Nucleus accumbens (tissue), 56 donors: ENCODE measurements at places on chromosomes 3 and 15.

GRCh38 chr3:153162513-153163392 is 727 bp downstream of the RAP2B start:
- DNase-seq = peak; percentile 30

DNA sequence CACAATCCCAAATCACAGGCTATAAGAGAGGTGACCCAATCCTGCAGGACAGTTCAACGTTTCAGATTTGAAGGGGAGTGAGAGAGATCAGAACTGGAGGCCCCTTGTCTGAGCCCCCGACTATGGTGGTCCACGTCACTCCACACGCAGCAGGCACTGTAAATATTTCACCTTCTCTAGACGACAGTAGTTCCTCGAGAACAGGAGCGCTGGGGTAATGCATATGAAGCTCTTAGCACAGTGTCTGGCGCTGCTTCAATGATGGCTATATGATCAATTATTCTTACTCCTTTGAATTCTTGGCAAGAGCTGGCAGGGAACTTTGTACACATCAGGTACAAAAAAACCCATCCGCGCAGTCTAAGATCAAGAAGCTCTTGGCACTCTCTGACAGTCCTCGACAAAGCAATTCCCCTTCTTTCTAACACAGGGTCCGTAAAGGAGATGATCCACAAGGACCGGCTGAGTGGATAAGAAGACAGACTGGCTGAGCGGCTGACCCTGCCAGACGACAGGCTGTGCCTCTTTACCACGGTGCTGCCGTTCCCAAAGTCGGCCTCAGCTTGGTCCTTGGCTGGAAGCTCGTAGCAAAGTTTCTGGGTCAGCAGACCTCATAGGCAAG is 522 bp upstream of the NRROS start:
- DNase-seq = no peak

GRCh38 chr3:11591002-11591355 is 52.7 kb downstream of the VGLL4 start:
- DNase-seq = no peak

GRCh38 chr3:21942328-21942727 is 191.3 kb upstream of the ZNF385D start:
- DNase-seq = no peak

DNA sequence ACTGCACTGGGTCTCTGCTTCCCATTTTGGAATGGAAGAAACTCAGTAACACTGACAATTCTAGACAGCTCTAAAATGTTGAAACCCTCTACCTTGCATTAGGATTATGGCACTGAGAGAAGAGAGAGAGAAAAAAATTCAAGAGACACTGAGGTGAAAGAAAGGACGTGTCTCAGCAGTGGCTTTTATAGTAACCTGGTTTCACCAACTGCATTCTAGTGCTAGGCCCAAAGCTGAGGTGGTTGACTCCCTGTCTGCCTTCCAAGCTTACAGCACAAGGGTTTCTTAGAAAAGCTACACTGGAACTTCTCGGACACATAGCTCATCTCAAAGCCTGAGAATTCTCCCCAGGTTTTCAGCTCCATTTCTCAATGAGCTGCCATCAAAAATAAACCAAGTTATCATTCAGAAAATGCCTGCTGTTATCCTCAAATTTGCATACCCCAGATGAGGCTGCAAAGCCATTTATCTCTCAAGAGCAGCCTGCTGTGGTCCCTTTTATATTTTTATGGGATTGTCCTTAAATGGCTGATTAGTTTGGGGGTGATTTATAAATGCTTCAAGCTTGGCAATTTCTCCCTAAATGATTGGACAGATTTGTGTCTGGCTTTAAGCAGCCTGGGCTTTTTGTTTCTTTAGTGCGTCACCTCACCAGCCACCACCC is 279.9 kb downstream of the EBLN2 start:
- no peak for DNase-seq

DNA sequence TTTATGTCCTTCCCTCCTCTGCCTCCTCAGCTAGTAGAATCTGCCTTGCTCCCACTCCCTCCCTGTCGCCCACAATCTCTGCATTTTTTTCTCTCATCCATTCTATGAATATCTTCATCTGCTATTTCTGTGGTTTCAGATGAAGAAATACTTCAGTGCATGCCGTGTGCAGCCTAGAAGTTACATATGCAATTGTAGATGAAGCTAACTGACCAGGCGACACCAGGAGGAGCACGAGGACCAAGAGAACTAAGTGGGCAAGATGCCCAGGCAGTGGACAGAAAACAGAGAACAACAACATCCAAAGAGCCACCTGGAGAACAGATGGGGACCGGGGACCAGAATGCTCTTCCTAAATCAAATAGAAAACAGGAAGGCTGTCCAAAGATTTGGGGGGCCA is 121.4 kb upstream of the ATP11B start:
- DNase-seq = peak; percentile 22

DNA sequence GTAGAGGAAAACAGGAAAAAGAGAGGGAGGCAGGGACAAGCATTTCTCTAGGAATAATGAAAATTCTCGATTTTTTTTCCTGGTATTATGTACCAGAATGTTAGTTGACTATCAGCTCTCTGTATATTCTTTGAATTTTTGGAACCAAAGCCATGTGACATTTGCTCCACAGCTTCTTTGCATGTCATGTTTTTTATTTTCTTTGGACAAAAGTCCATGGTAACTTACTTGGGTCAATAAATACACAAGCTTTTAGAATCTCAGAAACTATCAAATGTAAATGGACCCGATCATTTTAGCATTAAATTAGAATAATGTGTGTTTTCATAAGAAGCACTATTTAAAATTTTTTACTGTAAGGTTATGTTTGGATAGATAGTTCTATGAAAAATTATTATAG is 320.5 kb downstream of the ZIC1 start:
- DNase-seq = no peak

DNA sequence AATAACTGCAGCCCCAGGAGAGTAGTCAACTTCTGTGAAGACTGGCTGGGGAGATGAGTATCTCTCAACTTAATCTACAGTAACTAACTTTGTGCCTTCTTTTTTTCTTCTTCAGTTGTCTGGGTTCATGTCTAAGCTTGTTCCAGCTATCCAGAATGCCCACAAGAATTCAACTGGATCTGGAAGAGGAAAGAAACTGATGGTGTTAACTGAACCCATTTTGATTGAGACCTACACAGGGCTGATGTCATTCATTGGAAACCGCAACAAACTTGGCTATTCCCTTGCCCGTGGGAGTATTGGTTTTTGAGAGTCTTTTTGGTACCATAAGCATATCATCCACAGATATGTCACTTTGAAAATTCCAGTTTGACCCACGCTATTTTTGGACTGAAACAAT is 148.7 kb downstream of the TPRG1 start:
- no peak for DNase-seq

- no peak for DNase-seq
These were observed 25.0 kb downstream of the H1-8 start for GRCh38 chr3:129567939-129568338.
